HepG2 (cell line): ENCODE measurements at places on chromosomes 13 and 19. TPM values are rescaled to one million over a fixed set of nuclear protein-coding genes. Genes with fewer than 3 reads are reported as not detected.

DNA sequence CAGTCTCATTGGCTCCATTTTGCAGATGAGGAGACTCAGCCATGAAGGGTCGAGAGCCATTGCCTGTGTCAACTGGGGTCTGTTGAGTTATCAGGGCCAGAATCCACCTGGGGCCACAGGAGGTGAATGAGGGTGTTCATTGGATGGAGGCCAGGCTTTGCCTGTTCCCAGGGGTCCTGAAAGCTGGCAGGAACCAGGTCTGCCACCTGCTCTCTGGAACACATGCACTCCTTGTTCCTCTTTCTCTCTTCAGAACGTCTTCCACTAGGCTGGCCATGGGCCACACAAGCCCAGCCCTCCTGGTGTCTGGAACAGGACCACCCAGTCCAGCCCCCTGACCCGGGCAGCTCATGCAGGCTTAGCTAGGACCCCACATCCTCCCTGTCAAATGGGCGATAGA is 21.1 kb downstream of the PPP1R37 start:
- H3K4me1 ChIP-seq: peaks cover 37% of the 10 kb centered on the region
- H3K4me3 ChIP-seq: no peak overlapping the region
- DNase-seq: no peak
- H3K27ac ChIP-seq: no peak overlapping the region

MYO1F gene
- 0.09 and 0.13 TPM in 2 replicates for total RNA-seq

NCAN gene
- not detected in 2 replicates for total RNA-seq

ZIM2 gene
- 4.4 and 10.3 TPM in 2 replicates for total RNA-seq

GRCh38 chr19:43784981-43785808 is 4.4 kb upstream of the KCNN4 start:
- peak; percentile 60 for DNase-seq
- peak overlapping the region; percentile 60 for H3K4me3 ChIP-seq
- H3K27ac ChIP-seq: no peak overlapping the region
- no peaks in the 10 kb centered on the region for H3K27me3 ChIP-seq
- H3K4me1 ChIP-seq: peaks cover 18% of the 10 kb centered on the region
- H3K36me3 ChIP-seq: no peaks in the 10 kb centered on the region

DNA sequence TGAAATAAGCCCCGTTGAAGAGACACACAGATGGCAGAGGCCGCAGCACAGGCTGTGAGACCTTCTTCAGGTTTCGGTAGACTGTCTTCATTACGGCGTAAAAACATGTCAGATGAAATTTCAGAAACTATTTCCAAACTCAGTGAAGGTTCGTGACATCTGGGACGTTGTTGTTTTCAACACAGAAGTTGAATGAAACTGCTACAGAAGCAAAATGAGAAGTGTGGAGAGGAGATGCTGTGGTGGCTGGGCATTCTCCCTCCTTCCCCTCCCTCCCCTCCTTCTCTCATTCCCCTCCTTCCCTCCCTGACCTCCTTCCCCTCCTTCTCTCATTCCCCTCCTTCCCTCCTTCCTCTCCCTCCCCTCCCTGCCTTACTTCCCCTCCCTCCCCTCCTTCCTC is 113.6 kb downstream of the ATP11A start:
- no peak for DNase-seq
- H3K27ac ChIP-seq: no peak overlapping the region
- peaks cover 16% of the 10 kb centered on the region; the same call in 1 of the 2 replicates for H3K4me1 ChIP-seq

DNA sequence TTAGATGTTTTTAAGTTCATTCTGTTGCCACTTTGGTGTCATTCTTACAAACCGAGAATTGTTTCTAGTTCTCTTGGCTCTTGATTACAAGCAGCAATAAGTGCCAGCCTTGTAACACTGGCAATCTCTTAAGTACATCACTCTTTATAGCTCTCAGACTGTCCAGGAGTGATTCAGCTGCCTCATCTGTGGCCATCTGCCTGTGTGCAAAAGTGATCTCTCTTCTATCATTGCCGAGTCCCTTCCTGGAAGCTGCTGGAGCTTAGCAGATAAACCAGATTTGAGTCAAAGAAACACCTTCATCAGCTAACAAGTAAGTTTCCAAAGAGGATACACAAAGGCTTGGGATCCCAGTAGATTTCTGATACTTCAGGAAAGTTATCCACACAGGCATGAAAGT is 23.2 kb downstream of the STOML3 start:
- no peaks in the 10 kb centered on the region for H3K4me1 ChIP-seq
- no peak overlapping the region for H3K27ac ChIP-seq
- H3K4me3 ChIP-seq: no peak overlapping the region

DNA sequence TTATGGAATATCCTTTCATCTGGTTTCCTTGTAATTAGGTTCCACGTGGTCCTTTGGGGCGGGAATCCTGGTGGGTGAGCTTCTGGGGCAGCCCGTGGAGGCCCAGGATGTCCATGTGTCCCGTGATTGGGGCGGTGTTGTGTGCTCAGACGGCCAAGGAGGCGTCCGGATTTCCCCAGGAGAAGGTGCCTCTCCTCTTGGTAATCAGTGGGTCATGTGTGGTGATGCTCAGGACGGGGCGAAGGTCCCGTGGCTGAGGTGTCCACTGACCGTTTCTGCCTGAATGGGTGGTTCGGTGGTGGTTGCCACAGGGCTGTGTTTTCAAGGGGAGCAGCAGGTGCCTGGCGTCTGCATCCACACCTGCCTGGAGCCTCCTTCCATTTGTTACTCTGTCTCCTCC is 52.2 kb upstream of the F7 start:
- peaks cover 2% of the 10 kb centered on the region for H3K36me3 ChIP-seq
- DNase-seq: no peak
- H3K27me3 ChIP-seq: no peaks in the 10 kb centered on the region
- no peak overlapping the region for H3K4me3 ChIP-seq
- H3K27ac ChIP-seq: no peak overlapping the region
- no peaks in the 10 kb centered on the region for H3K4me1 ChIP-seq

GRCh38 chr13:98975822-98976261 is 2.0 kb downstream of the DOCK9 start:
- no peaks in the 10 kb centered on the region for H3K36me3 ChIP-seq
- no peak for DNase-seq
- no peak overlapping the region for H3K27ac ChIP-seq
- no peaks in the 10 kb centered on the region; the same call in 2 of the 3 replicates for H3K27me3 ChIP-seq
- peaks cover 10% of the 10 kb centered on the region; the same call in 1 of the 2 replicates for H3K4me1 ChIP-seq
- no peak overlapping the region for H3K4me3 ChIP-seq

GRCh38 chr13:98217597-98217996 is 40.5 kb upstream of the RNF113B start:
- H3K36me3 ChIP-seq: peaks cover 26% of the 10 kb centered on the region
- H3K27me3 ChIP-seq: no peaks in the 10 kb centered on the region
- H3K27ac ChIP-seq: no peak overlapping the region

DNA sequence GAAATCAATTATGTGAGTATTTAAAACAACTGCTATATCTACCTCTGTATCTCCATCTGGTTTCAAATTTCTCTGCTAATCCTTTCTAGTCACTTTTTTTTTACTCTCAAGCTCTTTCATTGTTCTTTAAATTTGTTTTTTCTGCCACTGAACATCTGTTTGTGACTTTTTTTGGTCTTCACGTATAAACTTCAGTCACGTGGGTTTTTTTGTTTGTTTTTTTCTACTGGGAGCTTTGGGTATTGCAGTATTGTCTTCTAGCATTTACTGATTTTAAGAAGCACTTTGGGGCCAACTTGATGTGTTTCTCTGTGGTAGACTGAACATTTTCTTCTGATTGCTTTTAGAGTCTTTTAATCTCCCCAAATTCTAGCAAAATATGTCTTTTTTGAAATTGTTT is 262.6 kb upstream of the RXFP2 start:
- DNase-seq: no peak
- no peaks in the 10 kb centered on the region; the same call in 1 of the 2 replicates for H3K27me3 ChIP-seq
- H3K4me3 ChIP-seq: no peak overlapping the region
- no peak overlapping the region for H3K27ac ChIP-seq
- no peaks in the 10 kb centered on the region for H3K4me1 ChIP-seq

DNA sequence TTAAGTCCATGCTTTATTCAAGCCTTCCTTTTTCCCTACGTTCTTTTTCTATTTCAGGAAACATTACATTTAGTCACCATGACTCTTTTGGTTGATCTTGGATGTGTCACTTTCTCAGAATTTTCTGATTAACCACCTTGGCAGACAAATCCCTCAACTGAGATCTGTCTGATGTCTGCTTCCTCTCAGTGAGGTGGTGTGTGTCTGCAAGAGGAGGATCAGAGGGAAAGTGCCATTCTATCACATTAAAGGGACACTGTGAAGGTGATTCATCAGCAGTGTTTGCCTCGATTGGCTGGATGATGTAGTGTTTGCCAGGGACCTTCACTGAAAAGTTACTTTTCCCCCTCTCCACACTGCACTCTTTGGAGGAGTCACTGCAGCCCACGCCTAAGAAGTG is 3.0 kb upstream of the CCNP start:
- no peak overlapping the region for H3K4me3 ChIP-seq
- H3K27ac ChIP-seq: no peak overlapping the region
- peaks cover 2% of the 10 kb centered on the region for H3K36me3 ChIP-seq
- no peak for DNase-seq

LRRC63 gene
- total RNA-seq: not detected in 2 replicates

DNA sequence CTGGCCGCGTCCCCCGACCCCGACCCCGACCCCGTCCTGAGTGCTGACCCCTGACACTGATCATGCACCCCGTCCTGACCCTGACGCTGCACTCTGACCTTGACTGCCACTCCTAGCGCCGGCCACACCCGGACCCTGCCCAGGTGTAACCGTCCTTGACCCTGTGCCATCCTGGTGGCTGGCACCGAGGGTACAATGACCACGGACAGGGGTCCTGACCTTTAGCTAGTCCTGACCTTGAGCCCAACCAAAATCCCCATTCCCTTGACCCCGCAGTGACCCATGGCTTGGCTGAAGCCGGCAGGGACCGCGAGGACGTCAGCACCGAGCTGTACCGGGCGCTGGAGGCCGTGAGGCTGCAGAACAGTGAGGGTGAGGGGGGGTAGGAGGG is 25.9 kb downstream of the CLEC4M start:
- no peak overlapping the region for H3K27ac ChIP-seq
- peaks cover 2% of the 10 kb centered on the region for H3K27me3 ChIP-seq
- H3K4me3 ChIP-seq: no peak overlapping the region
- H3K36me3 ChIP-seq: no peaks in the 10 kb centered on the region
- H3K4me1 ChIP-seq: no peaks in the 10 kb centered on the region

- H3K36me3 ChIP-seq: no peaks in the 10 kb centered on the region
- no peak overlapping the region for H3K27ac ChIP-seq
- no peak overlapping the region for H3K4me3 ChIP-seq
- H3K4me1 ChIP-seq: peaks cover 42% of the 10 kb centered on the region
Observed at GRCh38 chr19:17716309-17716929, 2.9 kb upstream of the MAP1S start.

GRCh38 chr13:76886005-76886291 is 257 bp downstream of the KCTD12 start:
- H3K36me3 ChIP-seq: no peaks in the 10 kb centered on the region
- peaks cover 16% of the 10 kb centered on the region; the same call in 2 of the 3 replicates for H3K27me3 ChIP-seq
- H3K4me3 ChIP-seq: peak overlapping the region; percentile 16; the same call in 1 of the 2 replicates
- H3K4me1 ChIP-seq: peaks cover 7% of the 10 kb centered on the region; the same call in 1 of the 2 replicates
- H3K27ac ChIP-seq: no peak overlapping the region

CACNA1A gene
- total RNA-seq: not detected in 2 replicates

TEX101 gene
- total RNA-seq: not detected in 2 replicates

DNA sequence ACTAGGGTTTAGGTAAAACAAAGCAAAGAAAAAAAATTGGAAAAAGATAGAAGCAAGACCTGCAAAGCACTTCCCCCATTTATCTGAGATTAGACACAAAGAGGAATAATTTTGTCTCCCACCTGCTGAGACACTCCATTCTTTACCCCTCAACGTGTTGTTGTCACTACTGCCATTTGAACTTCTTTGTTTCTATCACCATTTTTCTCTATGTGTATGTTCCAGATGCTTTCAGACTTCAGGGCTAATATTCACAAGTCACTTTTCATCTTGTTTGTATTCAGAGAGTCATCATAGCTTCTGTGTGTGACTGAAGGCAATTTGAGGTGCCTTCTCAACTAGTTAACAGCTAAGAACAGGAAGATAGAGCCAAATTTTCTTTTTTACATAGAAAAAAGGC is 512.5 kb downstream of the TBC1D4 start:
- no peak overlapping the region for H3K27ac ChIP-seq
- no peak for DNase-seq

PTGIR gene
- not detected in 2 replicates for total RNA-seq

ATXN8OS gene
- not detected in 2 replicates for total RNA-seq
